Muscle of back (tissue), 13 donors: ENCODE measurements at places on chromosomes 3 and 15. TPM values are rescaled to one million over a fixed set of nuclear protein-coding genes. Genes with fewer than 3 reads are reported as not detected.

Gene ISLR
- 186 TPM for polyA plus RNA-seq

Gene PLSCR4
- 15.1 TPM for polyA plus RNA-seq

Gene GALNT15
- 1.7 TPM for polyA plus RNA-seq

Gene LMAN1L
- polyA plus RNA-seq: not detected

DNA sequence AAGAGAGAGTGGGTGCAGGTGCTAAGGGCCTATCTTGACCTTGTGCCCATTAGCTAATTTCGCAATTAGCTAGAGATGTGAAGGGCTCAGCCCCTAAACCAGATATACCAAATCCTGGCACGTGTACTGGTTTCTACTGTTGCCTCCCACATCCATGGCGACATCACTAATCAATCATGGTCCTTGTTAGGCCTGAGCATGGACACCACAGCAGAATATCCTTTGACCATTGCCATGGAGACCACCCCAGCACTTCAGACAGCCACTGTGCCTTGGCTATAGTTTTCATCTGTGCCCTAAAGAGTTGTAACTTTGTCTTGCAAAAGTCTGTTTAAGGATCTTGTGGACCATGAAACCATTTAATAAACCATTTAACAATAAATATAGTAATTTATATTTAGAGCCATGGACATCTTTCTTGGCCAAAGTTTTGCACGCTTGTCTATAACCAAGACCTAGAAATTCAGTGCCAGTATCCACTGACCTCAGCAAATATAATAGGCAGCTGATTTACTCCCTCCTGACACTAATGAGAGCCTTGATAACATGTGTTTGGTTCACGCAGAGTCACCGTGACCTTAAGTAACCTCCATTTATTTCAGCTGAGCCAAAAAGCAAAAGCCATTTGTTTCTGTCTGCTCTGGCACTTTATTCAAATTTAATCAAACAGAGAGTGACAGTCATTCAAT, 43.4 kb downstream of the COLQ start:
- no peak for DNase-seq

- no peak for DNase-seq
Observed at GRCh38 chr3:98784666-98785600, 21.8 kb downstream of the ST3GAL6 start.

- no peak for DNase-seq
Observed at GRCh38 chr3:37135561-37135960, 38.8 kb downstream of the LRRFIP2 start.

- peak; percentile 35 for DNase-seq
Observed at GRCh38 chr15:48984811-48985352, 21.2 kb upstream of the SHC4 start.

DNA sequence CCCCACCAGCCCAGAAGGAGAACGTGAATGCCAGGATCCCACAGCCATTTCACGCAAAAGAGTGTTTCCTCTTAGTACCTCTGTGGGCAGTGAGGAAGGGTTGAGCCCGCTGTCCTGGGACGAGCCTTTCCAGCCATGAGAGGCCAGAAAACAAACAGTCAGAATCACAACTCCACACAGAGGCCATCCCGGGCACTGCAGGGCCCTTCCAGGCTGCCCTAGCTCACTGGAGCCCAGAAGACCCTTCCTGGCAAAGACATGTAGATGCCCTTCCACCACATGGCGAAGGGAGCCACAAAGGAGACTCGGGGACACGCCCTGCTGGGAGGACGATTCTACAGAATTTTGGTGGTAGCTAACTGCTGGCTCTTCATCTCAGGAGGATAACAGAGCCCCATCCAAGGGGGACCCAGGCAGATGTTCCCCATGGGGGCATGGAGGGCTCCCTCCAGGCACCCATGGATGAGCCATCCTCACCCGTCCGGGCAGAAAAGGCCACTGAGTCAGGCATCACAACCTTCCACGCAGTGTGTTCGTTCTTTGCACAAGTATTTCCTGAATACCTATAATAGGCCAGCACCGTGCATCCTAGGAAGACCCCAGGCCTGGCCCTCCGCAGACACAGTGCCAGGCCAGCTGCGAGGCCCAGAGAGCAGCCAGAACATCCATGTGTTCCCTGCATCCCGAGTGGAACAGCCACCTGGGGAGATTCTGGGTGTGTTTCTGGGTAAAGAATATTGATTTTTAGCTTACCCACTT, 47.2 kb downstream of the SLC12A8 start:
- no peak for DNase-seq

- no peak for DNase-seq
Observed at GRCh38 chr3:33544126-33544525, 103.9 kb upstream of the UBP1 start.

- peak; percentile 26 for DNase-seq
Observed at GRCh38 chr3:32082721-32083120, 23.7 kb upstream of the GPD1L start.

- DNase-seq: no peak
Observed at GRCh38 chr3:118447339-118447738, 587.3 kb downstream of the IGSF11 start.

DNA sequence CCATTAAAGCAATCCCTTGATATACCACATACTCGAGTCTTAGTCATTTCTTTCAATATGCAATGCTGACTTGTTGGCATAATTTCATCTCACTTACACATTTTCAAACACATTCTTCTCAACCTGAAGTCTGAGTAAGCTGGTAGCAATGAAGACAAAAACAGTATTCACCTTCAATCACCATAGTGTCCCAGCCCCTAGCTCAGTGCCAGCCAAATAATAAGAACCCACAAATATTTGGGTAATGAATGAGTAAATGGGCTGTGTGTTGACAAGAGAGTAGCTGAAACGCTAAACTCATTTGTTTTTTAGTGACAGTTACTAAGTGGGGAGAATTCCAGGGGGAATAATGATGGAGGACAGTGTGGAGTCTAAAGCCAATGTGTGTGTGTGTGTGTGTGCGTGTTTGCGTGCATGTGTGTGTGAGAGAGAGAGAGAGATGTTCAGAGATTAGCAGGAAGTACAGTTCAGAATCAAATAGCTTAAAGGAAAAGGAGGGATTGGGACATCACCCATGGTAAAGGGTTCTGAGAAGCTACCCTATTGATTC, 165.7 kb downstream of the GAP43 start:
- no peak for DNase-seq

DNA sequence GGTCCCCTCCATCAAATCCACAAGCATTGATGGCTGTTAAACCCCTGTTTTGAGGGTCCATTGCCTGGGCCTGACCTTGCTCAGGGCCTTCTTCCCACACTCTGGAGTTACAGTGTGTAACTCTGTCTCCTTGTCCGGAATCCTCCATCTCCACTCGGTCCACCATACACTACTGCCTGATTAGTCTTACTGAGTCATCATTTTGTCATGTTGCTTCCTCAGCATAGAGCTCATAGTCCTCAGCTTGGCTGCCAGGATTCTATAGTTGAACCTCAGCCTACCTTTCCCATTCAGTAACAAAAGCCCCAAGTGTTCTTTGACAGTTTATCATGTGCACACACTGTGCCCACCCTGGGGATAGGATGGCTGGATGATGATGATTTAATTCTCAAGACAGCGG, 113.0 kb downstream of the PDE8A start:
- DNase-seq: no peak

- no peak for DNase-seq
Observed at GRCh38 chr3:50605901-50606326, 5.7 kb downstream of the CISH start.

GRCh38 chr3:31106204-31106603, 211.7 kb upstream of the GADL1 start:
- no peak for DNase-seq

DNA sequence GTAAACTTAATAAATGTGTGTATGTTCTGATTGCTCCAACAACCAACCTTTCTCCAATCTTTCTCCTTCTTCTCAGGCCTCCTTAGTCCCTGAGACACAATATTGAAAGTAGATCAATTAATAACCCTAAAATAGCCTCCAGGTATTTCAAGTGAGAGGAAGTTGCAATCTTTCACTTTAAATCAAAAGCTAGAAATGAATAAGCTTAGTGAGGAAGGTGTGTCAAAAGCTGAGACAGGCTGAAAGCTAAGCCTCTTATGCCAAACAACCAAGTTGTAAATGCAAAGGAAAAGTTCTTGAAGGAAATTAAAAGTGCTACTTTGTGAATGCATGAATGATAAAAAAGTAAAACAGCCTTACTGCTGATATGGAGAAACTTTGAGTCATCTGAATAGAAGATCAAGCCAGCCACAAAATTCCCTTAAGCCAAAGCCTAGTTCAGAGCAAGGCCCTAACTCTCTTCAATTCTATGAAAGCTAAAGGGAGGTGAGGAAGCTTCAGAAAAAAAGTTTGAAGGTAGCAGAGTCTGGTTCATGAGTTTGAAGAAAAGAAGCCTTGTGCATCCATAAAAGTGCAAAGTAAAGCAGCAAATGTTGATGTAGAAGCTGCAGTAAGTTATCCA, 38.6 kb downstream of the CCDC80 start:
- DNase-seq: no peak

GRCh38 chr3:69388241-69388640, 2.4 kb upstream of the FRMD4B start:
- no peak for DNase-seq

DNA sequence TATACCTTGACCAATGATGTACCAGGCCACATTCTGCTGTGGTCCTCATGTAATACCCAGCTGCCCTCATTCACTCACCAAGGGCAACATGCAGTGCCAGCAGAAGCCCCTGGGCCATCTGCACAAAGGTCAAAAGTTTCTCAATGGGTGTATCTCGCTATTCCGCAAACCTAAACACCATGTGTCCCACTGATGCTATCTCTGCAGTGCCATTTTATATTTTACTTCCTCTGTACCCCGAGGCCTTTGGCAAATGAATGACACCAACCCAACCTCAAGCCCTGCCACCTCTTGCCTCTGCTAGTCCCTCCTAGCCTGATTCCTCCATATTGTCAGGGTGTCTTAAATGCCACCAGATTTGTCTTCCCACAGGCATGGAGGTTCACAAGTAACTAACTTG, 59.2 kb downstream of the AAGAB start:
- no peak for DNase-seq

DNA sequence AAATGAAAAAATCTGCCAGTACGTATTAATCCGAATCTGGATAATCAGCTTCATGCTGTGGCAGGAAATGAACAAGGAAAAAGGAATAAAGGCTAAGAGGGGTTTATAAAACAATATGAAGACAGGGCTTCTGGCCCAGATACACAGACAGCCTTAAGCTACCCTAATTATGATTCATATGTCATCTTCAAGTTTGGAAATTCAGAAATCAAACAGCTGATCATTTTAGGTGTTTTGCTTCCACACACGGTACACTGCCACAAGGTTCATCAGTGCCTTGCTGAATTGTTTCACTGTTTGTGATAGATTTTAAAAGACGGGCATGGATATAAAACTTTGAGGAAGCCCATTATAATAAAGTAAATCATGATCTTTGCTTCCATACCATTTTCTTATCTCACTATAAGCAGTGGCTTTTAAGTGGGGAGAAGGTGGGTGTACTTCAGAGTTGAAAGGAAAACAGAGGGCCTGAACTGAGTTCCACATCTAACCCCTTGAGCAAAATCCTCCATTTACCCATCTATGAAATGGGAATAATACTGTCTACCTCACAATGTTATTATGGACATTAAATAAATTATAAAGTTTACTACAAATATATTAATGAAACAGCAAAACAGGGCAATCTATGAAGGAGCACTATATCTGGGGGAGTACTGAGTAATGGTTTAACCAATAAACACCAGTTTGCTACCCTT, 15.7 kb downstream of the GTPBP8 start:
- DNase-seq: no peak

- DNase-seq: no peak
Observed at GRCh38 chr15:95522533-95522932, 808.0 kb upstream of the NR2F2 start.

GRCh38 chr3:71629711-71630110, 46.2 kb upstream of the FOXP1 start:
- peak; percentile 30 for DNase-seq
